ENCODE measurements at places on chromosomes 4 and X.

GRCh38 chr4:74018116-74018515 lies 19.6 kb upstream of the CXCL5 start:
- no peak for DNase-seq

- no peak for DNase-seq
These were observed 30.8 kb downstream of the BLOC1S4 start for GRCh38 chr4:6746721-6747293.

DNA sequence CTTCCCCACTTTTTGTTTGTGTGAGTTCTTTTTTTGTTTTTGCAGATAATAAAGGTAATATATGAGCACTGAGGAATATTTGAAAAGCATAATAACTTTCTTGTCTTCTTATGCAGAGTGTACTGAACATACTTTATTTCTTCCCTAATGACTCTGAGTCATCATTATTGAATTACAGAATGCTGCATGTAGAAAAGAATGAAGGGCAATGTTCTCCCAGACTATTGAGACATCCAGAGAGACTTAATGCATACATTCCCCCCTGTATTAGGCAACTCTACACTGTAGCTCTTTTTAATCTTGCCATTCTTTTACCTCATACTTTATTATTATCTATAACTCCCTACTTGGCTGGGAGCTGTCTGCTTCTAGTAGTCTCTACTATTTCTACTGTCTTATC lies 240.5 kb upstream of the ANKRD50 start:
- DNase-seq: no peak

GRCh38 chr4:26715636-26716242 lies 131.9 kb downstream of the TBC1D19 start:
- no peak for DNase-seq

- no peak for DNase-seq
These were observed 633.6 kb downstream of the SPRY1 start for GRCh38 chr4:124030147-124030546.

- DNase-seq: no peak
These were observed 2.6 kb downstream of the SLC25A31 start for GRCh38 chr4:127732623-127733328.

DNA sequence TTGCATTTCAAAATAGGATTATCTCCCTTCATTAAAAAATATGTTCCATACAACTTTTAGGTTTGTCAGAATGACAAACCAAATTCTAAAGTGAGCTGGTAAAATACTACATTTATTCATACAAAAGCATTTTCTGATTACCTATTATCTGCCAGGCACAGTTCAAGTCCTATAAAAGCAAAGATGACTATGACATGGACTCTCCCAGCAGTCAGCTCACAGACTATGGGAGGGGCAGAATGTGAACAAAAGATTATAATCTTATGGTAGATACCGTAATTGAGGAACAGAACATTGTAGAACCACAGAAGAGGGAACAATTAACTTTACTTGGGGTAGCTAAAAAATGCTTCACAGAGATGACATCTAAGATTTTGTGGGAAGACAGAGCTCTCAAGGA lies 12.4 kb downstream of the PAQR3 start:
- no peak for DNase-seq

- no peak for DNase-seq
These were observed 217.6 kb downstream of the PTTG2 start for GRCh38 chr4:38177641-38178391.

GRCh38 chrX:43631841-43632240 lies 24.3 kb upstream of the MAOA start:
- no peak for DNase-seq

DNA sequence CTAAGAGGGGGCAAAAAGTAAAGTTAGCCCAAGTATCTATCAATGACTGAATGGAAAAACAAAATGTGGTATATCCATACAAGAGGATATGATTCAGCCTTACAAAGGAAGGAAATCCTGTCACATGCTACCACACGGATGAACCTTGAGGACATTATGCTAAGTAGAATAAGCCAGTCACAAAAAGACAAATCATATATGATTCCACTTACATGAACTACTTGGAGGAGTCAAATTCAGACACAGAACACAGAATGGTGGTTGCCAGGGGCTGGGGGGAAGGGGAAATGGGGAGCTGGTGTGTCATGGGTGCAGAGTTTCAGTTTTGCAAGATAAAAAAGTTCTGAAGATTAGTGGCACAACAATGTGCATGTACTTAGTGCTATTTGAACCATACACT lies 101.8 kb downstream of the SH3KBP1 start:
- DNase-seq: no peak

GRCh38 chr4:140027101-140027500 lies 126.9 kb downstream of the MAML3 start:
- DNase-seq: no peak

- DNase-seq: no peak
These were observed 184.2 kb downstream of the KDR start for GRCh38 chr4:54940996-54941865.

GRCh38 chr4:123597586-123597985 lies 201.0 kb downstream of the SPRY1 start:
- no peak for DNase-seq

- no peak for DNase-seq
These were observed 572.3 kb downstream of the PCDH11X start for GRCh38 chrX:92351511-92351910.

GRCh38 chr4:145709336-145709735 lies 29.4 kb downstream of the C4orf51 start:
- DNase-seq: no peak

GRCh38 chr4:42641161-42641560 lies 15.7 kb downstream of the ATP8A1 start:
- DNase-seq: no peak

DNA sequence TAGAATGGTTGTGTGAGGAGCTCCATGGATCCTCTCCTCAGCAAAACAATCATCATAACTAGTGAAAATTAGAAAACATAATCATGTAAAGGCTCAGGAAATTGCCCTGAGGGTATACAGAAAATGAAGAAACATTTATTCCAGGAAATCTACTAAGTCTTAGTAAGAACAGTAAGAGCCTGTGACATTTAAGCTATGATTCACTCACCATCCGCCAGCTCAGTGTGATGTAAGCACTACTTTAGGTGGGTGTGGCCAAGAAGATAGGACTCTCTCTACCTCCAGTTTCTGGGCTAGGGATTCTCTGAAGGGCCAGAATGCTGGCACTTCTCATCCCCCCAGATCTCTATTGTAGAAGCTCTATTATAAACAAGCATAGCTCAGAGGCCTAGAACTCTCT lies 147.5 kb downstream of the DLG3 start:
- no peak for DNase-seq

GRCh38 chr4:14518136-14518535 lies 484.1 kb upstream of the CPEB2 start:
- no peak for DNase-seq

DNA sequence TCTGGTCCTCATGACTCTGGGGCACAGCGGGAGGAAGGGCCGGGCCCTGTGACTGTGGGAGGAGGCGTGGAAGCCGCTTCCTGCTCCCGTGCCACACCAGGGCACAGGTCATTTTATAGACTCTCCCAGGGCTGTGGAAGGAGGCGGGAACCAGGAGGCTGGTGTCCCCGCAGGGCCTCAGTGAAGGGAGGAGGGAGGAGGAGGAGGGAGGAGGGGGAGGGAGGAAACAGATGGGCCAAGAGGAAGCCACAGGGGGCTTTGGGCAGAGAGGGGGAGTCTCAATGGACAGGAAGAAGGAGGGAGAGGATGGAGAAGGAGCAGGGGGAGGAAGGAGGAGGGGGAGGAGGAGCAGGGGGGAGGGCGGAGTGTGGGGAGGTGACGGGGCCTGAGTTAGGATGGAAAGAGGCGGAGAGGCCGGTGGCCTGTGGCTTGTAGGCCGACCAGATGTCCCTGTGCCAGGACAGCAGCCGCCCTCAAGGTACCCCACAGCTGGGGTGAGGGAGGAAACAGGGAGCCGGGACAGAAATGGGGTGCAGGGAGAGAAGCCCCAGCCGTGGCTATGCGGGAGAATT lies 6.2 kb upstream of the PLCXD1 start:
- DNase-seq: no peak

- no peak for DNase-seq
These were observed 7.6 kb upstream of the GUF1 start for GRCh38 chr4:44670506-44671199.

- no peak for DNase-seq
These were observed 18.3 kb downstream of the SCD5 start for GRCh38 chr4:82780170-82780751.

- DNase-seq: no peak
These were observed 192.7 kb upstream of the STS start for GRCh38 chrX:6954836-6955235.

DNA sequence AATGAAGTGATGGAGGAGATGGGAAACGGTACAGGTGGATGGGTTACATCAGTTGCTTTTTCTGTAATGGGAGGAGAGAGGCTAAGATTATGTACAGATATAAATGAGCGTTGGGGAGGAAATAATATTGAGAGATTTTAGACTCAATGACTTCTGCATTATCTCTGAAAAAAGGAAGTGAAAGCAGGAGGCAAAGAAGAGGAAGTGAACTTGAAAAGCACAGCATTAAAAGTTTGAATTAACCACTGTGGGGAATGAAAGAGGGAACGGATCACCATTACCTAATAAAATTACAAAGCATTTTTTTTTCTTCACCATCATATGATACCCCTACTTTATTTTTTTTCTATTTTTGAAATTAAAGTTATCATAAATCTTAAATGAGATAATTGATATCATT lies 1025.5 kb downstream of the RPA4 start:
- DNase-seq: no peak

GRCh38 chr4:145613566-145614232 lies 5.5 kb upstream of the MMAA start:
- DNase-seq: no peak

DNA sequence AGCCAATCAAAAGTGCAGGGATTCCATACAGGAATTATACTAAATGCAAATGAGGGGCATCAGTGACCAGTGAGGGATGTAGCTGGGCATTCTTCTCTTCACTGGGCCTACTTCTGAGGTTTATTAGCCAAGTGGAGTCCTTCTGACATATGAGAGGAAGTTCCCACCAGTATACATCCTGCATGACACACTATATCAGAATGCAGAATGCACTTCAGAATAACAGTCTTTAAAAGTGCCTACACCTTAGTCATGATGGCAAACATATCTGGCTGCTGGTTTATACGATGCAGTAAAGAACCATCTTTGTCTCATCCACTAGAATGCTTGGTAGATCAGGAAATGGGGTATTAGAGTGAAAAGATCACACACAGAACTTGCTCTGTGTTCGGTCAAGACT lies 180.3 kb upstream of the PPARGC1A start:
- DNase-seq: no peak

Data from activated B cell treated with CpG ODN at 0.5 μM for 24 hours (primary cell).